Stimulated activated CD4-positive, alpha-beta T cell treated with anti-CD3 and anti-CD28 coated beads, Interleukin-1b, Interleukin-23, amount 100 ng/mL, for 24 hours (primary cell): ENCODE measurements at places on chromosomes 3 and 15.

- no peak for DNase-seq
These were observed 54.8 kb downstream of the CCDC54 start for GRCh38 chr3:107432013-107432515.

DNA sequence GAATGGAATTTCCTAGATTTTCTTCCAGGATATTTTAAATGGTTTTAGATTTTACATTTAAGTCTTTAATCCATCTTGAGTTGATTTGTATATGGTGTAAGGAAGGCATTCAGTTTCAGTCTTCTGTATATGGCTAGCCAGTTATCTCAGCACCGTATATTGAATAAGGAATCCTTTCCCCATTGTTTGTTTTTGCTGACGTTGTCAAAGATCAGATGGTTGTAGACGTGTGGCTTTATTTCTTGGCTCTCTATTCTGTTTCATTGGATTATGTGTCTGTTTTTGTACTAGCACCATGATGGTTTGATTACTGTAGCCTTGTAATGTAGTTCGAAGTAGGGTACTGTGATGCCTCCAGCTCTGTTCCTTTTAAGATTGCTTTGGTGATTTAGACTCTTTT is 325.7 kb upstream of the EPHA6 start:
- DNase-seq: no peak

- DNase-seq: peak; percentile 67
These were observed 1.9 kb downstream of the GNAI2 start for GRCh38 chr3:50237754-50238548.

DNA sequence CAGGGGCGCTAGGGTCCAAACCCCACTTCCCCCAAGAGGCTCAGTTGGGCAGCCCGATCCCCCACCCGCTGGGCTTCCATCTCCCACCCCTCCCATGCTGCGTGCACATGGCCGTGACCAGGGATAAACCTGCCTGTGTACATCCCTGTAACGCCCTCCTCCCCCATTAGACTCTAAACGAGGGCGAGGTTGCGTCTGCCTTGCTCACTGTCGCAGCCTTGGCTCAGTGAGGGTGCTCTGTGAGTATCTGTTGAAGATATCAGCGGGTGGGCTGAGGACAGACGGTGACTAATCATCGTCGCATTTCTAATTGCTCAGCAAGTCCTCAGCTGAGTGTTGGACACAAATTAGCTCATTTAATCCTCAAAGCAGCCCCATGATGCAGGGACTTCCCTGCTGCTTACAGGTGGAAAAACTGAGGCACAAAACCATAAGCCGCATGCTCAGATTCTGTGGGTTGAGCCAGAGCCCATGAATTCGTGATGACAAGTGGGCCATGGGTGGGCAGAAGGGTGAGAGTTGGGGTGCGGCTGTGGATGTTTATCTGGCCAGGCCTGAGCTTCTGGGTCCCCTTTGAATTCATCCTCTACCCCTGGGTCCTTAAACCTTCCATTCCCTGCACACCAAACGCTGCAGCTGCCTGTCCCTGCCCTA is 26.0 kb downstream of the FBLN2 start:
- no peak for DNase-seq

DNA sequence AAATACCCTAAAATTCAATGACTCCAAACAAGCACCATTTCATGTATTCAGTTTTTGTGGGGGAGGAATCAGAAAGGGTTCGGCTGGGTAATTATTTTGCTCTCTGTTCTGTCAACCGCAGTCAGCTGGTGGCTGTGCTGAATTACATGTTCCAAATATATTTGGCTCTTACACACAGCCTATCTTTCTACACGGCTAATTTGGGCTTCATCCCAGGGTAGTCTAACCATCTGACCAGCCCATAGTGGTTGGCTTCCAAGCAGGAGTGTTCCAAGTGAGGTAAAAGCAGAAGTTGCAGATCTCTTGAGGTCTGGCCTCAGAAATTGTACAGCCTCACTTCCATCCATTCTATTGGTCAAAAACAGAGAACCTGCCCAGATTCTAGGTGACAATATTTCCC is 760.8 kb upstream of the SEMA6D start:
- no peak for DNase-seq

DNA sequence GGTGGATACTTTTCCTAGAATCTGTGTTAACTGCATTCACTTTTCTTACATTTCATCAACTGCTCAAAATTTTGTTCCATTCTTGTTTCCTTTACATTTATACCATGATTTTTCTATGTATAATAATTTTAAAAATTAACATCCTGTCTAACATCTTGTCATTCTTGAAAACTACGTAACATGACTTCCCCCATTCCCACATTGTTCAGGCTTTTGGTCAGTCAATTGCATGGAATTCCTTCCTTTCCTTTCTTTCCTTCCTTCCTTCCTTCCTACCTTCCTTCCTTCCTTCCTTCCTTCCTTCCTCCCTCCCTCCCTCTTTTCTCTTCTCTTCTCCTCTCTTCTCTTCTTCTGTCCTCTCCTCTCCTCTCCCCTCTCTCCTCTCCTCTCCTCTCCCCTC is 220.7 kb upstream of the TP63 start:
- DNase-seq: no peak

GRCh38 chr3:114974387-114974786 is 172.7 kb downstream of the ZBTB20 start:
- no peak for DNase-seq

DNA sequence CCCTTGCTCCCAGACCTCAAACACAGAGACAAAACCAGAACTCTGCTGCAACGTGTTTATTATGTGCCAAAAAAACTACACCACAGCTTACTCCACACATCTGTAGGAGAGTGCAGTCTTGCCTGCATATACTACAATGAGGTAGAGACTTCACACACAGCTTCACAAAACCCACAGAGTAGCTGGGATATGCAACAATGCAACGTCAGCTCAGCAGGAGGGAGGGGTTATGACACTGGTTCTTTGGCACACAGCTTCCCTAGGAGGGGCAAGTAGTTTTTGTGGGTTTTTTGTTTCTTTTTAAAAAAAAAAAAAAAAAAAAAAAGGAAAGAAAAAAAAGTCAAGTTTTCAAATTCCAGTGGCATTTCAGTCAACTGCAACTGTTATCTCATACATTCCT is 2.9 kb upstream of the RPS17 start:
- no peak for DNase-seq

DNA sequence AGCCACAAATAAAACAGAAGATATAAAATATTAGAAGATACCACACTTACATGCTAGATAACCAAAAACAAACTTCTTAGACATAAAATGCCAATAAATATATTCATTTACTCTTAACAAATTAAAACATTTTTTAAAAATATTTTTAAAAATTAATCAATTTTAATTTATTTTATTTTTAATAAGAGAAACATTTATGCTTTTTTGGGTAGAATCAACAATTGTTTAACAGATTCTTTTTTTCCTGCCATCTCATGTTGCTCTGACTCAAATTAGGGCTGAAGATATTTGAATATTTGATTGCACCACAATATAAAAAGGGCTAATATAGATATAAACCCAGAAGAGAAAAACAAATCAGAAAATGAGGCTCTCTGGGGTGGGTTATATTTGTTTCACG is 172.6 kb downstream of the GOLGA6L6 start:
- DNase-seq: no peak

- no peak for DNase-seq
These were observed 35.5 kb upstream of the CHMP2B start for GRCh38 chr3:87191641-87192040.

GRCh38 chr3:37934631-37935289 is 55.8 kb upstream of the VILL start:
- DNase-seq: no peak

DNA sequence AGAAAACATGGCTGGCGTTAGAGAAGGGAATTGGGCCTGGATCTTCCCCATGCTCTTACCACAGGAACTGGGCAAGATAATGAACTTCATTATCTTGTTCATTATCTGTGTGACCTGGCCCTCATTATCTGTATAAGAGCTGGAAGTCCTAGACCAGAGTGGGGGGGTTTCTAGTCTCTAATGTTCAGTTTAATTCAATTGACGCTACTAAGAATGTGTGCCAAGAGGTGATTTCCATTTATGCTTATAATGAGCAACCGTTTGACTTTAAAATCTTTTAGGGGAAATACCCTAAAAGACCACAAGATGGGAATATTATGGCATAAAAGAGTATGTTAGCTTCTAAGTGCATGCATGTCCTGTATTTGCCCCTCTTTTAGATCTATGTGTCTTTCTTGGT is 59.1 kb upstream of the CSTA start:
- no peak for DNase-seq

- no peak for DNase-seq
These were observed 59.9 kb upstream of the PPIB start for GRCh38 chr15:64222573-64223366.

DNA sequence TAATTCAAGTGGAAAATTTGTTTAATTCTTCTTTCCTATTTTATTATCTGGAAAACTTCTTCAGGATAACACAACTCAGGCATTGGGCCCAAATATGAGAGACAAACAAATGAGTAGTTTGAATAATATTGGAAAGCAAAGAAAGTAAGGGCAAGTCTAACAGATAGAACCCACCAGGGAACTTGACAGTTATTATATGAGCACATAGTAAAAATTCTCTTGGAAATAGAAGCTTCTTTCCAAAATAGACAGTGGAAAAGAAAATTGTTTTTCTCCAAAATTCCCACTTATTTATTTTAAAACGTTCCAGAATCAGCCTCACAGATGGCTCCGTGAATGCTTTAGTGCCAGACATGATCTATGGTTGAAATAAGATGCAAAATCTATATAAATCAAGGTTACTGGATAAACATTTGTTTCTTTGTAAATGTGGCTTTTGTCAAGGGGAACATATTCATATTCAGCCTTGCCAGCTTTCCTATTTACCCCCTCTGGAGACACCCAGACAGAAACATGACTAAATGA is 23.9 kb downstream of the LDHAL6B start:
- DNase-seq: no peak

DNA sequence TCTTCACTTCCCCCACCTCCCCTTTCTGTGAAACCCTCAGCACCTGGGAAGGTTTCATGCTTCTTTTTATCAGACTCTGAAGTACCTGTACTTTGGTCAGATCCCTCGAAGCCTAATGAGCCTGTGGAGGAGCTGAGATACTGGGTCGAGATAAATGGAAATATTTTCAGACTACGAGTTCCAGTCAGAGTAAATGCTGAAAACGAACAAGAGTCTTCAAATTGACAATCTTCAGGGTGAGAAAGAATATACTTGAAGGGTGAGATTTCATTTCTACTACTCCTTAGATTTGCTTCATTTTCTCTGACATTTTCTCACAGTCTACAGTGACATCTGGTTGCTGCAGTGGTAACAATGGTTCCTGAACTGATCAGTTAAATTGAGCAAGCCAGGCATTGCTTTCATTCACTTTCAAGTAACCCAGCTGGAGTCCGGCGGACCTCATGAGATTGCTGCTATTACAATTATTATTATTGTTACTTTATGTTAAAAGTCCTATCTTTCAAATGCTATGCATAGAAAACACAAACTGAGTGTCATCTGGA is 337.2 kb downstream of the VGLL3 start:
- no peak for DNase-seq

GRCh38 chr3:45679805-45680204 is 9.4 kb upstream of the SACM1L start:
- DNase-seq: no peak

GRCh38 chr3:183230826-183231225 is 22.2 kb upstream of the B3GNT5 start:
- DNase-seq: no peak

GRCh38 chr15:94580211-94580885 is 349.0 kb downstream of the MCTP2 start:
- no peak for DNase-seq

- DNase-seq: no peak
These were observed 32.5 kb downstream of the WNT5A start for GRCh38 chr3:55454611-55455010.

GRCh38 chr3:124057420-124057819 is 65.5 kb upstream of the ROPN1 start:
- no peak for DNase-seq

- DNase-seq: no peak
These were observed 93.3 kb downstream of the TRIM42 start for GRCh38 chr3:140770977-140771667.

- no peak for DNase-seq
These were observed 62.7 kb downstream of the CPNE4 start for GRCh38 chr3:131972091-131972490.

GRCh38 chr3:95312650-95313049 is 1249.8 kb downstream of the NSUN3 start:
- no peak for DNase-seq

DNA sequence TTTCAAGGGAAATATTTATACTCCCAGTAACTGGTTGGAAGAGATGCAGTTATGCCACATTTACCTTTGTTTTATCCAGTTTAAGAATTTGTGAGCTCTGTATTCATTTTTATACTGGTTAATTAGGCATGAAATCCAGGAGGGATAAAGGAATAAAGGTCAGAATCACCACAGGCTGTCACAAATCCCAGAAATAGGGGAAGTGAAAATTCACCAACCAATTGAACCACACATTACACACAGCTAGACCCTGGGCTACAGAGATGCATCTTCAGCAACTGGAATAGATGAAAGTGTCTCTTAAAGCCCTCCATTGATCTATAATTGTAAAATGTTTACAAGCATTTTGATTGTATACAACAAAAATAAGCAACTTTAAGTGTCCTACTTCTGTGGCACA is 18.5 kb downstream of the SERPINI1 start:
- no peak for DNase-seq

DNA sequence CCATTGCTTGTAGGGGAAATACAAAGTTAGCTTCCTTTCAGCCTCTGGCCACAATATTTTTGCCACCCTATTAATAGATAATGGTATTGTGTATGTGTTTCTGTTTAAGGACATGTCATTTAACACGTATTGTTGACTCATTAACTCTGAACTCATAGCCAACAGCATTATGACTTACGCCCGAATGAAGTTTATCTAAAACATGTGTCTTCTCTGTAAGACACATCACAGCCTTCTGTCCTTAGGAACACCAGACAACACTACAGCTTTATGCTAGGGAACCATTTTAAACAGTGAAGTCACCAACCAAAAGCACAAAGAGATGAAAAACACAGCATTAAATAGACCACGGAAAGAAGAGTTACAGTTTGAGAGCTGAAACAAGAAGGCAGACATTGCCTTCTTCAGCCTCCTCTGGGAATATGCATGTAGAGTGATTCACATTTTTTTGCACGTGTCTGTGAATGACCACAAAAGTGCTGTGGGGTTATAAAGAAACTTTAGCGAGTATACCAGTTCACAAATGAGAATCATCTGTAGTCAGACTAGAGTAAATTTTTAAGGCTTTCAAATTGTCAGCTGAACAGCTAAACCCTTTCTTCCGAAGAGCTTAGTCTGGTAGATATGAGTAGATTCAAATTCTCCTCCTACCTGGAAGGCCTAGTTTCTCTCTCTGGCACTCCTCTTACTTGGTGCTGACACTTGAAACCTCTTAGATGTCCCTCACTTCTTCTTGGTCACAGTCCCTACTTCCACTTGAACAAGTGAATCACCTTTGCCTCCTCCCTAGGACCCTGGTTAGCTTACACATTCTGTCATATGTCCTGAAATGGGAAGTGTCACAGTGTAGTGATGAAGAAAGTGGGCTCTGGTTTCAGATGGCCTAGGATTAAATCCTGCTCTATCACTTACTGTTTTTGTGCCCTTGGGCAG is 32.2 kb downstream of the MCTP2 start:
- no peak for DNase-seq
